ENCODE measurements at places on chromosomes 2 and 18.

DNA sequence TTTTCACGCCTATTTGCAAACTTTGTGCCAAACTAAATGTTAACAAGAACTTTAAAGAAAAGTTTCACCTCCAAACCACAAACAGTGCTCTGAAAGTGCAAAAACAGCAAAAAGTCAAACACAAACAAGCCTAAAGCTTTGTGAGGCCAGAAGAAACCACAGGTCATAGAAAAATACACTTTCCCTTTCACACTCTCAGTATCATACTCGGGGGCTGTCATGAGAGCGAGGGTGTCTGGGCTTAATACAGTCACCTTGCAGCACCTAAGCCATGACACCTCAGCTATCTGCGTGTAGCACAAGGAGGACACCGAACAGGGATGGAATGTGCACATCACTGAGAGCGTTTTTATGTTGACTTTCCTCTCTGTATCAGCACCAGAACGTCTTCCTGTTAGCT lies 26.6 kb upstream of the SEH1L start:
- no peak for DNase-seq

- no peak for DNase-seq
Measured at GRCh38 chr2:236872981-236873380, 212.7 kb upstream of the COPS8 start.

- DNase-seq = peak; percentile 17
Measured at GRCh38 chr2:213806125-213806726, 522.0 kb downstream of the SPAG16 start.

DNA sequence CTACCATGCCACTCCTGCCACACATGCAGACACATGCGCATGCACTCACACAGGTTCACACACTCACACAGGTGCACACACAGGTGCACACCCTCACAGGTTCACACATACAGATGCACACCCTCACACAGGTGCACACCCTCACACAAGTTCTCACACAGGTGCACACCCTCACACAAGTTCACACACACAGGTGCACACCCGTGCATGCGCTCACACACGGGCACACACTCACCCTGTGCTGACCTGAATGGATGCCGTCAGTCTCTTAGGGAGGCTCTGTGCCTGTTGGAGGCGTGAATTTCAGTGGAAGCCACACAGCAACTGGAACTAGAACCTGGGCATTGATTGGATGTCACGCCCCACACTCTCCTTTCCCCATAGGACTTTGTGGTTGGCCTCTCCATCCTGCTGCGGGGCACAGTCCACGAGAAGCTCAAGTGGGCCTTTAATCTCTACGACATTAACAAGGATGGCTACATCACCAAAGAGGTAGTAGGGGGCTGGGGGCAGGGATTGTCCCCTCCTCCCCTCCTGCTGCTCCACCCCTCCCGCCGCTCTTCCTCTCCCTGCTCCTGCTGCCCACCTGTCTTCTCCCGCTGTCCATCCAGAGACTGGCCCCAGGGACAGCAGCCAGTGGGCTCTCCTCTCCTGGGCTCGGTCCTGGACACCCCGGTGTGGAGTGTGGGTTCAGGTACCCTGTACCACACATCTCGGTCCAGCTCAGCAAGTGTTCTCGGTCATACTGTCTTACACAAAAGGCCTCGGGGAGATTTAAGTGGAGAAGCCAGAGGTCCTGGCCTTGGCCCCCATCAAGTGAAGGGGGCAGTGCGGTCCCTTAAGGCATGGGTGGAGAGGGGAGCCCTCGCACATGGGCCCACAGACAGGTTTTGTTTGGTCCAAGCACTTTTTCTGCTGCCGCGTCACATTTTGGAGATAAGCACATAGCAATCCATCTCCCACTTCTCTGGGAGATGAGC lies 21.0 kb upstream of the FAHD2A start:
- DNase-seq = no peak

GRCh38 chr18:21270453-21270852 lies 28.4 kb downstream of the GREB1L start:
- DNase-seq = no peak

GRCh38 chr2:64101141-64101591 lies 43.1 kb downstream of the PELI1 start:
- DNase-seq = no peak

DNA sequence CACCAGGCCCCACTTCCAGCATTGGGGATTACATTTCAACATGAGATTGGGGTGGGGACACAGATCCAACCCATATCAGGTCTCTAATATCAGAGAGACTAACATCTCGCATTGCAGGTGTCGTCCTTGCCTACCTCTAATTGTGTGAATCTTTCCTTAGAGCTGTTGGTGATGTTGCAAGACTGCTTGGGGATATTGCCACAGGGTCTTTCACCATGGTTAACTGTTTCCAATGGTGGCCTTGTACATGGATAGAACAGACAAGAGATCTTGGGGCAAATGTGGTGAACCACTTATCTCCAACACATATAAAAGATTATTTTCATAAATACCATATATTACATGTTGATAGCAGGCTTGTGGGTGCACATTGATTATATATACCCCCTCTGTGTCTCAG lies 270.3 kb upstream of the LINC00305 start:
- no peak for DNase-seq

- DNase-seq = no peak
Measured at GRCh38 chr2:186535861-186536260, 49.8 kb downstream of the ZC3H15 start.

DNA sequence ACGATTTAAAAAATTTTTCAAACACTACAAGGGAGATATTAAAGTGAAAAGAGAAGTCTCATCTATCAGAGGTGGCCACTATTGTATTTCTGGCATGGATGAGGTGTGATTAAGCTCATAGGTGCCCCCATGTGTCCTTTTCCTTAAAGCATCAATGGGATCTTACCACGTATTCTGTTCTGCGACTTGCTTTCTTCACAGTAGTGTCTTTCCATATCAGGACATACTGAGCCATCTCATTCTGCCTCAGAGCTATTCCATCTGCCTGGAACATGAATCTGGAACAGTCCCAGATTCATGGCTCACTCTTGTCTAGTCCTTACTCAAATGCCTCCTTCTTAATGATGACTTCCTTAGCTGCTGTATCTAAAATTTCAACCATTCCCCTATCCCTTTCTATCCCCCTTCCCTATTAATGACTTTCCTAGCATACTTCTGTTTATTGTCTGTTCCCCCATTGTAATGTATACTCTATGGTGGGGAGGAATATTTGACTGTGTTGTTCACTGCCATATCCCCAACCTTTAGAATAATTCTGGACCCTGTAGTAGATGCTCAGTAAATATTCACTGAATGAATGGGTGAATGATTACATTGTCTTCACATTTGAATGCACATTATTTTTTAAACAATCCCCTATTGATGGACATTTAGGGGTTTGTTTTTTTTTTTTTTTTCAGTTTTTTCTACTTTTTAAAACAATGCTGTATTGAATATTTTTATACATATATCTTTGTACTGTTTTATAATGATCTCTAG lies 11.1 kb downstream of the STAMBP start:
- DNase-seq = no peak

DNA sequence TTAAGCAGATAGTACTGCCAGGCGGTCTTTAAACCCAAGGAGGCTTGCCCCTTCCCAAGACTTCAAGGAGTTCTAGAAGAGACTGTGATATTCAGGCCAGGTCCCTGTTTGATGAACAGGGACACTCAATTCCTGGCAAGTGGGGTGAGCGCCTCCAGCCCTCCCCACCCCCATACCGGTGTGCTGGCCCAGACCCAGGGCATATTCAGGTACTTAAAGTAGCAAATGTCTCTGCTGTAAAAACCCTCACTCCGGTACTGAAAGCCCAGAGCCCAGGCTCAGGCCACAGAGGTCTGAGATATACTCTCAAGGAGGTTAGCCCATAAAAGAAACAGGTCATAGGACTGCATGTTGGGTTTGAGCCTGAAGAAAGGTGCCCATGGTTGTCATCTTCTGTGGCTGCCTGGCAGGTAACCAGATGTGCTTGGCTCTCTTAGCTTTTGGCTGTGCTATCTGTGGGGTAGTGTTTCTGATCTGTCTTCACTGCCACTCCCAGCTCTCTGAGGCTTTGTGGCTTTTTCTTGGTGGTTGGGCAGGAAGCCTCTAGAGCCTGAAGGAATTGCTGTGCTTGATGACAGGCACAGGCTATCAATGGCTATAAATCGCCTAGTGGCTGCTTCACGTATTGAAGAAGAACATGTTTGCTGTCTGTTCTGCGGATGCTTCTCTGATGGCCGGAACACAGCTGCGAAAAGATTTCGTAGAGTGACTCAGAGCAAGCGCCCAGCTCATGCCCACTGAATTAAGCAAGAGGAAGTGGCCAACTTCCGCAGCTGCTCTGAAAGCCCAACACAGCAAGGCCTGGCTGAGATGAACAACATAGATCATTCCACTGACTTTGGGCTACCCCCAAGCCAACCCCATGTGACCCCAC lies 63.3 kb upstream of the ALPP start:
- no peak for DNase-seq

GRCh38 chr2:241225545-241225944 lies 37.1 kb downstream of the ANO7 start:
- DNase-seq = no peak

DNA sequence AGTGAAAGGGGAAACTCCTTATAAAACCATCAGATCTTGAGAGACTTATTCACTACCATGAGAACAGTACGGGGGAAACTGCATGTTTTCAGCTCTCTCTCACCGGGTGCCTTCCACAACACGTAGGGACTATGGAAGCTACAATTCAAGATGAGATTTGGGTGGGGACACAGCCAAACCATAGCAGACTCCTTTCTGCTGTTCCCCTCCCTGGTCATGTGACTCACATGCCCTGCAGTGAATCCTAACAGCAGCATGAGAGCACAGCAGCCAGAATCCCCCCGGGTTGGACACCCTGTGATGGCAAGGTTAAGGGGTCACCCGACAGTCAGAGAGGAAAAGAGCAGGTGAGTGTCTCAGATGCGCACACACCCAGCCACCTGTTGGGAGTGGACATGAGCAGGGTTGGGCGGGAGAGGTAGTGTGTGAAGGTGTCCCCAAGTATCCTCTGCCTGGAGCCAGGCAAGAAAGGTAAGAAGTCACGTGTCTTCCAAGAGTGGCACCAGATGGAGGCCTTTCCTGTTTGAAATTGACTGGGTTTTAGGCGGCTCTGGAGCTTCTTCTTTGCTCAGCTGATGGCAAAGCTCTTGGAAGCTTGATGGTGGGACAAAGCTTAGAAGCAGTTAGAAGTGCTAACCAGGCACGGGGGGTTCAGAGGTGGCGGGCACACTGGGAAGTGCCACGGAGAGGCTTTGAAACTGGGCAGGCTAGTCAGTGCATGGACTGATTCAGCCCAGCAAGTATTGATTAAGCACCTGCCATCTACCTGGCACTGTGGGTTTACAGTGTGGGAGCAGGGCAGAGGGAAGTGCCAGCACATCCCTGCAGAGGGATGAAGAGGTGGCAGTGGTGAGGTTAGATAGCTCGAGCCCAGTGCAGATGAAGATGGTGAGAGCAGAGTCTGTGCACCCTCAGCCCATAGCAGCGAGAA lies 68.7 kb downstream of the RHOB start:
- no peak for DNase-seq

DNA sequence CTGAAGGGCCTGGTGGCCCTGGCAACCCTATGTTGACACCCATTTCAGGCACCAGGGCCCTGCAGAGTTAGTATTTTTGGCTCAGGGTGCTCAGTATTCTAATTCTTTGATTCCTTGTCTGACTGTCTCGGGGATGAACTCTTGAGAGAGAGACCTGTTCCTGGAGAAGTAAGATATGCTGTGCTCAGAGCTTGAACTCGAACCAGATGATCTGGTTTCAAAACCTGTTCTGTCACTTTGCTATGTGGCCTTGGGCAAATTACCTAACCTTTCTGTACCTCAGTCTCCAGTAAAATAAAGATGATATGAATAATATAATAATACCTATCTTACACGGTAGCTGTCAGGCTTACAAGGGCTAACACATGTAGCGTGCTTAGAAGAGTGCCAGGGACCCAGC lies 294.2 kb downstream of the DYSF start:
- no peak for DNase-seq

DNA sequence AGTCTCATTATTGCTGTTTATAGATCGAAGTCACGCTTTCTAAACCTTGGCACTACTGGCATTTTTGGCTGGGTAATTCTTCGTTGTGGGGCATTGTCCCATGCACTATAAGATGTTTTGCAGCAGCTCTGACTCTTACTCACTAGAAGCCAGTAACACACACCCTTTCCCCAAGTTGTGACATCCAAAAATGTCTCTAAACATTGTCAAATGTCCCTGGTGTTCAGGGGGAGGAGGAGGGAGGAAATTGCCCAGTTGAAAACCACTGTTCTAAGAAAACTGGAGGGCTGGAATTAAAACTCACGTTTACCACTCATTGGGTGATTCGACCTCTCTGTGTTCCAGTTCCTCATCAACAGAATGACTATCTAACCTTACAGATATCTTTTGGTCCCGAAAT lies 115.7 kb upstream of the KLF7 start:
- DNase-seq = no peak

DNA sequence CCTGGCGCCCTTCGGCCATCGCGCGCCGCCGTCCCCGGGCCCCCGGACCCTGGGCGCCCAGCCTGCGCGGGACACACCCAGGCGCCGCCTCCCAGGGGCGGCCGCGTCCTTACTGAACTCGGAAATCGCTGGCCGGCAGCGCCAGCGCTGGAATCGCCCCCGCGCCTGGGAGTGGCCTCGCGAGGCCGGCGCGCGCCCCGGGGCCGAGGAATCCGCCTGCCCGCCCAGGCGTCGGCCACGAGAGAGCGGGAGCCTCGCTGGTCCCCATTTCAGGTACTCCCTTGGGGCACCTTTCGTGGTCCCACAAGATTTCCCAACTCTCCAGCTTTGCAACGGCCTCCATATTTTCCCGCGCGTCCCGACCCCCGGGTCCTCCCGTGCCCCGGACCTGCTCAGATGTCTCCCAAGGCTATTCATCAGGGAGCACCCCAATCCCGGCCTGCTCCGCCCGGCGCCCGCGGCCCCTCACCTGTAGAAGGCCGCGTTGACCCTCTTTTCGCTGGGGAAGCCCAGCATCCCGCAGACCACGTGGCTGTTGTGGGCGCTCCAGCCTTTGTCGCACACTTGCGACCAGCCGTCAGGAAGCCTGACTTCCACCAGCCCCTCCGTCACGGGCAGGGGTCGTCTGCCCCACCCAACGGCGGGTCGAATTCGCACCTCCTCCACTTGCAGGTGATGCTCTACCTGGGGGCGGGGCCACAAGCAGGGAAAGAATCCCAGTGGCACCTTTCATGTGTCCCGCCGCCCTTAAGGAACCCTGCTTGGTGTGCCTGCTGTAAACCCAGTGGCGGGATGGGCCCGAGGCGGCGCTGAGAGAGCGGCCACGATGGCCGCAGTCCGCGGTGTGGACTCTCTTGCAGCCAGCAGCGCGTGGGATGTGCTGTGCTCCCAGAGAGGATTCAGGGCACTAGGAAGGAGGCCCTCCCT lies 4.6 kb downstream of the LOXL3 start:
- DNase-seq = no peak

DNA sequence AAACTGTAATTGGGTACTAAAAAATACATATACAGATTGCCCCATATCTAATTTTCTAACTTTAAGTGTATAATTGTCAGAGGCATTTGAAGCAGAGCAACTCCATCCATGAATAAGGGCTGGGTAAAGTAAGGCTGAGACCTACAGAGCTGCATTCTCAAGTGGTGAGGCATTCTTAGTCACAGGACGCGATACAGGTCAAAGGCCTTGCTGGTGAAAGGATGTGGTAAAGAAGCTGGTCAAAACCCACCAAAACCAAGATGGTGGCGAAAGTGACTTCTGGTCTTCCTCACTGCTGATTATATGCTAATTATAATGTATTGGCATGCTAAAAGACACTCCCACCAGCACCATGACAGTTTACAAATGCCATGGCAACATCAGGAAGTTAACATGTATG lies 50.0 kb downstream of the SLC8A1 start:
- DNase-seq = no peak
